ENCODE measurements at places on chromosomes 16 and 17. TPM values are rescaled to one million over a fixed set of nuclear protein-coding genes. Genes with fewer than 3 reads are reported as not detected.
A peak's percentile ranks its signal among the peaks of the same experiment; 100 is the strongest.

DNA sequence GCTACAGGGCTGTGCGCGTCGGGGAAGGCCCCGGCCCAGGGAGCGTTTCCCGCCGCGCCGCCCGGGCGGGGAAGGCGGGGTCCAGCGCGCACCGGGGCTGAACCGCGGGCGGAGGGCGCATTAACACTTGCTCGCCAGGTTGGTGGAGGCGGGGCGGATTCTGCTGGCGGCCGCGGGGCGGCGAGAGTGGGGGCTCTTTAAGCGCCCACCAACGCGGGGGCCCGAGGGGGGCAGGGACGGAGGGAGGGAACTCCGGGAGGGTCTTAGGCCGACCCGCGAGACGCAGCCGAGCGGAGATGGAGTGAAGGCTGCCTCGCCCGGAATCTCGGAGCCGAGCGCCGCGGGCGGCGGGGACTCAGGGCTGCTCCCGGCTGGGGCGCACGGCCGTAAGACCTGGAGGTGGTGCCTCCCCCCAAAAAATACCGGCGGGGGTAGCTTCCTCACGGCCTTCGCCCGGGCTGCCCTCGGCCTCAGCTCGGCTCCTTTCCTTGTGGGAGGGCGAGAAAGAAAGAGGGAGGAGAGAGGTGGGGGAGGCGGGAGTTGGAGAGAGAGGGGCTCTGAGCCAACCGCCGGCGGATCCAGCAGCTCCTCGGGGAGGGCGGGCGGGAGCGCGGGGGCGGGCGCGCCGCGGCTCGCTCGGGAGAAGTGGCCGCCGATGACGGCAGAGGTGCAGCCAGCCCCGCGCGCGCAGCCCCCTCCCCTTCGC, 415 bp upstream of the FOXF1 start:
- DNase-seq = no peak

GRCh38 chr17:36600936-36601302, 464 bp upstream of the MRM1 start:
- DNase-seq = no peak

Gene PAFAH1B1
- total RNA-seq = 292 TPM

DNA sequence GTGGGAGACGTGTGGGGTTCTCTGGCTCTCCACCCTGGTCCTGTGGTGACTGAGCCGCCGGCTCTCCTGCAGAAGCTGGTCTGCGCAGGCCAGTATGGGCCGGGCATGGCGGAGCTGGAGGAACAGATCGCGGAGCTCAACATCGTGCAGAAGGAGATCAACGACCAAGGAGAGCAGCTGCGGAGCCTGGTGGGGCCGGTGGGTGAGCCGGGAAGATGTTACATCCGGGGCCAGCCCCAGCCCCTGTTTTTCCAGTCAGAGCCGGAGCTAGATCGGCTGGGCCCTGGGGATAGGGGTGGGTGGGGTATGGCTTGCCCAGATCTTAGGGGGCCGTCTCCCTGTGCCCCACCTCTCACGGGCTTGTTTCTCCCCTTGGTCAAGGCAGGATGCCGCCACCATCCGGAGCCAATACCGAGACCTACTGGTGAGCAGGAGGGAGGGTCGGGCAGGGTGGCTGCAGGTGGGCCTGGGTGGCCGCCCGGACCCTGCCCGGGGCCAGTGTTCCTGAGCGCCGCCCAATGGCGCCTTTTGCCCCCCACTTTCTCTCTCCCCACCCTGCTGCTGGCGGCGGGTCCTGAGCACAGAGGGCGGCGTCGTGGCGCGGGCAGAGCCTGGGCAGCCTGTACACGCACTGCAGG, 5.0 kb downstream of the EVPLL start:
- DNase-seq = no peak

Gene KRTAP16-1
- not detected for total RNA-seq

DNA sequence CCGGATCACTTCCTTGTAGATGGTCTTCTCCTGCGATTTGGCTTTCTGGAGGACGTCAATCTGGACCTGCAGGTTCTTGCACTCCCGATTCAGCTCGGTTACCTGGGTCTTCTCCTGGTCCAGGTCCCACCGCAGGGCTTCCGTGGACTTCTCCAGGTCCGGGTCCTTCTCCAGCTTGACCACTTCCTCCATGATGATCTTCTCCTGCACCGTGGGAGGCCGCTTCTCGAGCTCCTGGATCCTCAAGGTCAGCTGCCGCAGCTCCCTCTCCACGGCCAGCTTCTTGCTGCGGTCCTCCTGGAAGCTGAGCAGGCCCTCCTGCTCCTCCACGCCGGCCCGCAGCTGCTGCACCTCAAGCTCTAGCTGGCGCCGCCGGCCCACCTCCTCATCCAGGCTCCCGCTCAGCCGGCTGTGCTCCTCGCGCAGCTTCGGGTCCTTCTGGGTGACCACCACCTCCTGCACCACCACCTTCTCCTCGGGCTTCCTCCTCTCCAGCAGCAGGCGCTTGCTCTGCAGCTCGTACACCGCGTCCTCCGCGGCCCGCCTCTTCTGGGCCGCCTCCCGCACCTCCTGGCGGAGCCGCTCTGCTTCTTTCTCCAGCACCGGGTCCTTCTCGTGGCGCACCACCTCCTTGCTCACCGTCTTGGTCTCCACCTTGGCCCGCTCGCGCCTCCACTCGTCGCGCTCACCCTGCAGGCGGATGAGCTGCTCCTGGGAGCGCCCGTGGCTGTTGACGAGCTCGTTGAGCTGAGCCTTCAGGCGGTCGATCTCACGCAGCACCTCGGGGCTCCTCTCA, 8.2 kb downstream of the CDK3 start:
- no peak for DNase-seq

- no peak for DNase-seq
These were observed 77.3 kb downstream of the RPTOR start for GRCh38 chr17:80621997-80622357.

DNA sequence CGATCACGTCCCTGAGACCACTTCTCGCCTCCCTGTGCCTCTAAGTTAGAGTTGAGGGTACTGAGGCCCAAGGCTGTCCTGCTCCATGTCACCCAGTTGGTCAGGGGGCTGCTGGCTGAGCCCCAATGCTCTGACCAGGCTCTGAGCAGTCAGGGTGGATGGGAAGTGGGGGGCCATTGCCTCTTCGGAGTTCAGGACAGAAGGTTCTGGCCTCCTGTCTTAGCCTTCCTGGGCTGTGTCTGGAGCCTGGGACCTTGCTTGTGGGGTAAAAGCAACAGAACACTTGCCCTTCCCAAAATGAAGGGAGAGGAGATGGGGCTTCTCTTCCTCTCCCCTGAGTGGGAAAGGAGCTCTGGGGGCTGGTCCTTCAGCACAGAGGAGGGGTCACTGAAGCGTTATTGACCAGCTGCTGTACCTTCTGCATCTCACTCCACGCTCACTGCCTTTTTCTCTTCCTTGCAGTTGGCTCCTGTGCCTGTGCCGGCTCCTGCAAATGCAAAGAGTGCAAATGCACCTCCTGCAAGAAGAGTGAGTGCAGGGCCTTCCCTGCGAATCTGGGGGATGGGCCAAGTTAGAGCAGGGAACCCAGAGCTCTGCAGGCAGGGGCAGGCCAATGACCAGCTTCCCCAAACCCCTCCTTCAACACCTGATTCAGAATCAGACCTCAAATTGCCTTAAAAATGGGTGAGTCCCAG, 580 bp downstream of the MT1X start:
- DNase-seq = no peak

GRCh38 chr16:79132701-79133100, 467.8 kb downstream of the MAF start:
- DNase-seq = no peak

- peak; percentile 77 for DNase-seq
These were observed 20.6 kb downstream of the ADAM11 start for GRCh38 chr17:44779211-44780025.

Measured in occipital lobe (tissue), 3 donors.